ENCODE measurements at places on chromosomes 1 and 21.
A peak's percentile ranks its signal among the peaks of the same experiment; 100 is the strongest.

DNA sequence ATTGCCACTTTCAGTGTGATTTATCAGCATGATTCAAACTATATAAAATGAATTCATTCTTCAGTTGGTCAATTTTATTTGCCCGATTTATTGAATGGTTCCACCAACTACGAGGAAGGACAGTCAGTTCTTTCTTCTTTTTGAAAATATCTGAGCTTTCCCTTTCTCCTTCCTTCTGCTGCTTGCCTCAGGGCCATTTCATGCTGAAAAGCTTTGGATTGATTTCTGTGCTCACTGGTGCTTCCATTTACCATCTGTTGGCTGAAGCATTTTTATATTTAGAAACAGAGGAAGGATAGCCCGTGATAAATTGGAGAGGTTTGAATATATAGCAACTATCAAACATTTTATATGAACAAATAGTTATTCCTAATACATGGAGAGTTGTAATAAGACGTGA, 68.9 kb upstream of the ADAMTS5 start:
- DNase-seq, result no peak

GRCh38 chr1:9128166-9128519, 759 bp downstream of the GPR157 start:
- no peak for DNase-seq

GRCh38 chr1:161956097-161956496, 67.6 kb downstream of the OLFML2B start:
- no peak for DNase-seq

- no peak for DNase-seq
These were observed 67.5 kb downstream of the PLXNA2 start for GRCh38 chr1:208176649-208177048.

- no peak for DNase-seq
These were observed 22.7 kb downstream of the MATN1 start for GRCh38 chr1:30700528-30701257.

- DNase-seq, result no peak
These were observed 67.1 kb downstream of the RUNX3 start for GRCh38 chr1:24862775-24863483.

DNA sequence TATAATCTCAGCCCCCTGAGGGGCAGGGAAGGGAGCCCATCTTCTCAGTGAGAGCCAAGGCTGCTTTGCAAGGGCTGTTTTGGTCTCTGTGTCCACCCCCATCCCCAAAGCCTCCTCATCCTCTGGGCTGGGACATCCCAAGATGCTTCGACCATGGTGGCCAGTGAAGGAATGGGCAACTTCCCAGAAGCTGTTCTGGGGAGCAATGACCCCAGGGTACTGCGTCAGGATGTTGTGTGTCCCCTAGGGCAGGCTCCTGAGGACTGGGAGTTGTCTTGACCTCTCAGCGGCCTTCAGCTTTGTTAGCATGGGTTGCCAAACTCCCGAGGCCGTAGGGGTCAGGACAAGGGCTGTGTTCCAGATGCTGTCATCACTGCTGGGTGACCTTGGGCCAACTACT, 238.4 kb upstream of the POU3F1 start:
- DNase-seq, result no peak

- no peak for DNase-seq
These were observed 6.7 kb downstream of the PIK3CD start for GRCh38 chr1:9658199-9658598.

- peak; percentile 64 for DNase-seq
These were observed 21.1 kb upstream of the SRSF4 start for GRCh38 chr1:29202584-29203340.
